ENCODE measurements at places on chromosomes 6 and 20.
A peak's percentile ranks its signal among the peaks of the same experiment; 100 is the strongest.

DNA sequence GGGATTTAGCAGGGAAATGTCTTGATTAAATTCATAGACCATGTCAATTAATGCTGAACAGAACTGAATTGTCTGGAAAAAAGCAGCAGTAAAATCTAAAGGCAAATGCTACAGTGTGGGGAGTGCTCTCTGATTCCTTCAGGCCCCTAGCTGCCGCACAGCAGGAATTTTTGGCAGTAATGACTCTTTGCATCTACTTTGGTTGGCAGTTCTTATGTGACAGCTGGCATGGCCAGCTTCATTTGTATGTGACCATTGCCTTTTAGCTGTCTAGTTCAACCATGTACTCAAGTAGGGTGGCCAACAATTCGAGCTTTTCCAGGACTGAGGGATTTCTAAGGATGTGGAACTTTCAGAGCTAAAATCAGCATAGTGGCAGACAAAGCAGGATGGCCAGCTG is 499.1 kb upstream of the MAN1A1 start:
- DNase-seq, result no peak

GRCh38 chr6:113664909-113665308 is 192.2 kb upstream of the MARCKS start:
- DNase-seq, result no peak

DNA sequence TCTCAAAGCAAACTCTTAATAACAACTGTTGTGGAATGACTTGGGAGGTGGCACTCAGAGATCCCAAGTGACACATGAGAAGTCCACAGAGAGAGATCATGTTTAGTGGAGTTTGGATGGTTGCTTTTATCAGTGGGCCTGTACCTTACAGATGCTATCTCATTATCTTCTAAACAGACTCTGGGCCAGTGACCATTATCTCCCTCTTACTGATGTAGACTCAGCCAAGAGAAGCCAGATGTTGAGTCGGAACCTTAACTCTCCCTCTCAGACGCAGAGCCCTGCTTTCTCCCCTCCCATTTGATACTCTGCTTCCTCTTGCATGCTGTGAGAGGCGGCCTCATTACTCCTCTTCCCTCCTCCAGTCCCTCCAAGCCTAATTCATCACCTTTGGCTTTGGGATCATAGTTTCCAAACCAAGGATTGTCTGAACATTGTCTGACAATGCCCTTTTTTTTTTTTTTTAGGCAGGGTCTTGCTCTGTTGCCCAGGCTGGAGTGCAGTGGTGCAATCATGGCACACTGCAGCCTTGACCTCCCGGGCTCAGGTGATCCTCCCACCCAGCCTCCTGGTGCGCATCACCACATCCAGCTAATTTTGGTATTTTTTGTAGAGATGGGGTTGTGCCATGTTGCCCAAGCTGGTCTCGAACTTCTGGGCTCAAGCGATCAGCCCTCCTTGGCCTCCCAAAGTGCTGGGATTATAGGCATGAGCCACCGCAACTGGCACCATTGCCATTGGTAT is 4.5 kb upstream of the DDR1 start:
- no peak for DNase-seq

DNA sequence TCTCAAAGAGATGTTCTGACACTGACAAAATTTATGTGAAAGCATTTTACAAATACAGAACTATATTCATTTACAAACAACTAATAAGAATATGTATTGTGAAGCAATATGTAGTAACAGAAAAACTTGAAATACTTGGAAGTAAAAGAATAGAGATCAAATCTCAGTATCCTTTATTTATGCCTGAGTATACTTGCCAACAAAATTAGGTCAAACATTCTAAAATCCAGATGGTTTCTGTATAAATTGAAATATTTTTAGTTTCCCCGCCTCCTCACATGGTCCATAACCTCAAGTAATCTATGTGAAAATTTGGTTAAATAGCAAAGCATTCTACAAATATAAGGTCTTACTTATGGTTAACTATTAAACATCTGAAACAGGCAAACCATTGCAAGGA is 545.4 kb downstream of the EYS start:
- no peak for DNase-seq

DNA sequence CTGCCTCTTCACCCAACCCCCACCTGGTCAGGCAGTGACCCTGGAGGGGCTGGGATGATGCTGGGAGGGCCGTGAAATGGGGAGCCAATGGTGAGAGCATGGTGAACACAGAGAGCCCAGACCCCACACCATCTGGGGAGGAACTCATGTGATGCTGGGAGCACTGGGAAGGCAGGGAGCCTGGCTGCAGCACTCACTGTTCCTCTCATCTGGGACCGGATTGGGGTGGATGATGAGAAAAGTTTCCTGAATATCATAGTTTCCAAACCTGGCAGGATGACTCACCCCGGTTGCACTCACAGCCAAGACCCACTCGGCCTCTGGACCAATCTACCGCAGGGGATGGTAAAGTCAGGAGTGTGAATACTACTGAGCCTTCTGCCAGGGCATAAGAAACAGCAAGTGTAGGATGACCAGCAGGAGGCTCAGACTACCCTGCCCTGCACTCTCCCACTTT is 21.8 kb downstream of the ULBP1 start:
- no peak for DNase-seq

- peak; percentile 72 for DNase-seq
Measured at GRCh38 chr20:48921883-48922820, 641 bp downstream of the ARFGEF2 start.

DNA sequence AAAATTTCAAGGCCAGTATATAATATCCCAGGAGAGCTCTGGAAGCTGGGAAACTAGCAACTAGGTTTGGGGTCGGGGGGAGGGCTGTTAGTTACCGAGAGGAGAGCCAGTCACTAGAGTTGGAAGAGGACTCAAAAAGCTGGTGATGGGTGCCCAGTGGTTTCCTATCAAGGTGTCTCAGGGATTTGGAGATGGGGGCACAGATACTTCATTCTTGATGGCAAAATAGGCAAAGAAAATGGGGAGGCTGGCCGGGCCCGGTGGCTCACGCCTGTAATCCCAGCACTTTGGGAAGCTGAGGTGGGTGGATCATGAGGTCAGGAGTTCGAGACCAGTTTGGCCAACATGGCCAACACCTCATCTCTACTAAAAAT is 805 bp downstream of the PHF1 start:
- DNase-seq, result no peak

DNA sequence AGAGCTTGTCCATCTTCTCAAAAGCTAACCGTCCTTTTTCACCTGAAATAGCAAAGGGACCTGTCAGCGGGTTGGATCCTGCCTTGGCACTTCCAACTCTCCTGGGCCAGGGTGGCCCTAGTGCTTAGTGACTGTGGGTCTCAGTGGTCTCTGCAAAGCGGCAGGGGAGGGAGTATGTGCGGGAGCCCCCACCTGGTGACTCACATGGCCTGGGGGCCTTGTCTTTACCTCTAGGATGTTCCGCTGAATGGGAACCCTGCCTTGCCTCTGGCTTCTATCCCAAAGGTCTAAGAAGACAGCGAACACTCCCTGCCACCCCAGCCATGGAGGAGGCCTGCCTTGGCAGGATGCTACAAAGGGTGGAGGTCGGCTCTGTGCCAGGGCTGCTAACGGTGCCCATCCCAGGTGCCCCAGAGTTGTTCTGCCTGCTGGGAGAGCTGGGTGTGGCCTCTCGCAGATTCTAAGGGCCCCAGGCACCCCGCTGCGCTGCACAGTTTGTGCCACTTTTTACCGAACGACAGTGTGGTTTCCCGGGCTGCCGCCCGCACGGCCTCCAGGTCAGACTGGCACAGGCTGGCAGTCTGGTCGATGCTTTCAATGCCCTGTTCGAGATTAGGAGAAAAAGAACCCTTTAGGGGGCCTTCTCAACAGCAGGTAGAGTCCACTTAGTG is 77.2 kb downstream of the PTPN1 start:
- no peak for DNase-seq

DNA sequence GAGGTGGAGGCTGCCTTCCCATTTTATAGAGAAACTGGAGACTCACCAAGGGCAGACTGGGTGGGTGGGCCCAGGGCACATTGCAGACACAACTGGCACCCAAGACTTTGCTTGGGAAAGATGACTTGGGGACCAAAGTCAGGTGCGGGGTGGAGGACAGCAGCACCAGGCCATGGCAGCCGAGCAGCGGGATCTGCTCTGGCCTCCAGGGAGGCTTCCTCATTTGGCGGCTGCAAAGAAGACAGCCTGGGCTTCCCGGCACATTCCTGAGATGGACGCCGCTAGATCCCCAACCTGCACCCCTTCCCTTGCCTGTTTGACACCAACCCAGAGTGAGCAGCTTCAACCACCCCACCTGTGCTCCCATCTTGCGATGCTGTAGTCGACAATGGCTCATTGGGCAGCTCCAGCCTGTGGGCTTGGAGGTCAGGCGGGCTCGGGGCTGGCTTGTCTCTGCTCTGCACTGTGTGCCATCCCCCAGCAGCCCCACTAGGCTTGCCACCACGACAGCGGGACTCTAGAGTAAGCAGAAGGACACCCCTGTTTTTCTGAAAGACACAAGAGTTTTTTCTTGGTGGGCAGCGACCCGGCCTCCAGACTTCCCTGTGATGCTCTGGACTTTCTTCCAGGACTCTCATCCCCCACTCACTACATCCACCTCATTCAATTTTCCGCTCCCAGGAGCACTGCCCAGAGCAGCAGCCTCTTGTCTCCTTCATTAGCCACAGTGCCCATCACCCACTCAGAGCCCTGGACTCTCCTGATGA is 184.9 kb upstream of the CST7 start:
- no peak for DNase-seq

GRCh38 chr6:137810554-137811120 is 56.4 kb upstream of the TNFAIP3 start:
- no peak for DNase-seq

GRCh38 chr6:41033776-41034175 is 5.2 kb downstream of the UNC5CL start:
- no peak for DNase-seq

GRCh38 chr6:73394577-73395354 is at the start of gene DDX43:
Gene DDX43 (plus strand): TSS chr6:73394828. CDS start chr6:73394906, 78 bp downstream.
- no peak for DNase-seq

DNA sequence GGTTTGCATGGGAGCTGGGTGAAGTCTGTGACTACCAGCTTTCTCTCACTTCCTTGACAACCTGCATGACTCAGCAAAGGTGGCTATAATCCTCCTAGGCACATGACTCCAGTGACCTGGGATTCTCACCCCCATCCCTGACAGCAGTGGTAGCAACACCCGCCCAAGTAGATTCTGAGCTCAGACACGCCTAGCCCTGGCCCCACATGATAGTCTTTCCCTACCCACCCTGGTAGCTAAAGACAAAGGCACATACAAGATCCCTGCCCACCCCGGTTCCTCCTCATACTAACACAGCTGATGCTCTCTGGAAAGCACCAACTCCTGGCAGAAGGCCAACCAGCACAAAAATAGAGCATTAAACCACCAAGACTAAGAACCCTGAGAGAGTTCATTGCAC is 25.9 kb upstream of the CRISP1 start:
- DNase-seq, result no peak

DNA sequence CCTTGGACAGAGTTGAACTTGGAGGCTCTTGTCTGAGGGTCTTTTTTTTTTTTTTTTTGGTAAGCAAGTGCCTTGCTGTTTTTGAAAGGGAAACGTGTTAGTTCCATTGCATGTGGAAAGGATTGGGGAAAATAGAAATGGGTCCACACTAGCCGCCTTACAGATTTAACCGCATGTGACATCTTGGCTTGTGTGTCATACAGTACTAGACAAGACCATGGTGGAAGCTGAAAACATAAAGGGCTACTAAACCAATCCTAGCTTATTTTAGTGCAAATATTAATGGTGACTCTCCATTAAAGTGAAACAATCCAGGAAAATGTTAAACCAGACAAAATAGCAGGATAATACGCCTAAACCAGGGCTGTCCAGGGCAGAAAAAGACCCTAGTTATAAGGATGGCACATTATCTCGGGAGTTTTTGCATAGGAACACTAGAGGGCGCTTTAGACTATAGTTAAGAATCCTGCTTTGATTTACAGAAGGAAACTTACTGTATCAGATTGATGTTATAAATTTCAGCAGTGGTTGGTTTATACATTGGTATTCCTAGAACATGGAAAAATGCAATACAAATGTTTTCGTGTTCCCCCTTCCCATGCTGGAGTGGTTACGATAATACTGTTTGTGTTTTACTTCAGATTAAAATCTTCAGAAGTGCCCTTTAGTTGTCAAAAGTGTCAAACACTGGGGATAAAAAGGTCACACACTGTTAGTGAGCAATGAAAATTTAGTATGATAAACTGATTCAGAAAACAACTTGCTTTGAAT is 59.8 kb upstream of the DEK start:
- DNase-seq, result peak; percentile 63

- peak; percentile 74 for DNase-seq
Measured at GRCh38 chr20:21505161-21505809, 8.6 kb downstream of the NKX2-2 start.

DNA sequence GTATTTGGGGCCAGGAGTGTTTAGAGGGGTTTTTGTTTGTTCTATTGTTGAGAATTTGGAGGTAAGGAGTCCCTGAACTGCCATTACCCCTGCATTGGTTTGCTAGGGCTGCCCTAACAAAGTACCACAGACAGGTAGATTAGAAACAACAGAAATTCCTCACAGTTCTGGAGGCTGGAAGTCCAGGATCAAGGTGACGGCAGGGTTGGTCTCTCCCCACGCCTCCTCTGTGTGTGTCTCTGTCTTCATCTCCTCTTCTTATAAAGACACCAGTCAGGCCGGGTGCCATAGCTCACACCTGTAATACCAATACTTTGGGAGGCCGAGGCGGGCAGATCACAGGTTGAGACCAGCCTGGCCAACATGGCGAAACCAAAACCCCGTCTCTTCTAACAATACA is 97.1 kb upstream of the FAM8A1 start:
- no peak for DNase-seq

DNA sequence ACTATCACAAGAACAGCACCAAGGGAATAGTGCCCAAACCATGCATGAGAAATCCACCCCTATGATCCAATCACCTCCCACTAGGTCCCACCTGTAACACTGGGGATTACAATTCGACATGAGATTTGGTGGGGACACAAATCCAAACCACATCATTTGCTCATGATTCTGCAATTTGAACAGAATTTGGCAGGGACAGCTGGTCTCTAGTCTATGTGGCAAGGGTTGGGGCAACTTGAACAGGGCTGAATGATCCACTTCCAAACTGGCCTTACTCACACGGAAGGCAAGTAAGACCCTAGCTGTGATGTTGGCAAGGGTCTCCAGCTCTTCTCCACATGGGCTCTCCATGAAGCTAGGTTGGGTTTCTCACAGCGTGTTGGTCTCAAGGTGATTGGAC is 10.1 kb upstream of the FKBP5 start:
- DNase-seq, result no peak

- DNase-seq, result no peak
Measured at GRCh38 chr6:106046116-106046853, 39.9 kb upstream of the PRDM1 start.

DNA sequence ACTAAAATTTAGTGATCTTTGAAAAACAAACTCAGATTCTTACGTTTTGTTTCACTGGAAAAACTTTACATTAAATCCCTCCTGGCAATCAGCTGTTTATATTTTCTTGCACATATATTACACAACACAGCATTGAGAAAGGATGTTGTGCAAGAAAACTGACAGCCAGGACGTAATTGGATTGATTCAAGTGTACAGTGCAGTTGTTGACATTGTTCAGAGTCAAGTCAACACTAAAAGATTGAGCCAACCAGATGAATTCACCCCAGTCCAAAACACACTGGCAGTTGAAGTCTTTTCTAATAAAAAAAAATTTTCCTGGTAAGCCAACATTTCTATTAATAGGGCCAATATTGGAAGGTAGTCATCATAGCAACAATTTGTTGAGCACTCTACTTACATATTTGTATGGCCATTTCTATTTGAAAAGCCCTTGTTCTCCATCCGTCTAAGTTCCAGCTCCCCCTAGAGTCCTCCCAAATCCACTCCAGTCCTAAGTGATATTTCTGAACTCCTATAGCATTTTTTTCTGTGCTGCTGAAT is 20.9 kb upstream of the VNN1 start:
- DNase-seq, result peak; percentile 10
